AG09319 (cell line): ENCODE measurements at places on chromosomes 3 and 15.
A peak's percentile ranks its signal among the peaks of the same experiment; 100 is the strongest.

GRCh38 chr3:30760040-30760695 is 134.3 kb downstream of the GADL1 start:
- no peak for DNase-seq

DNA sequence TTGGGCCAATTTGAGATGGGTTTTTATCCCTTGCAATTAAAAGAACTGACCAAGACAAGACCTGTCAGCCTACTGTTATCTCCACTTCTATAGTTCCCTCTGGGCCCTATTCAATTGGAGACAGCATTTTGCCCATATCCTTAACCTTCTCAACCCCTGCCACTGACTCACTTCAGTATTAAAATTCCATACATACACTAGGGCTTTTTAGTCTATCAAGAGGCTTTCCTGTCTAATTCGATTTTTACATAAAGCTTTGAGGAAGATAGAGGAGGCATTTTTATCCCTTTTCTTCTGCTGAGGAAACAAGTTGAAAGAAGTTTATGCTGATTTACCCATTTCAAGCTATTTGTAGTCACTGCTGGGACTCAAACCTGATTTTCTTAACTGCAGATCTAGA is 51.1 kb downstream of the GTF2E1 start:
- DNase-seq = no peak

DNA sequence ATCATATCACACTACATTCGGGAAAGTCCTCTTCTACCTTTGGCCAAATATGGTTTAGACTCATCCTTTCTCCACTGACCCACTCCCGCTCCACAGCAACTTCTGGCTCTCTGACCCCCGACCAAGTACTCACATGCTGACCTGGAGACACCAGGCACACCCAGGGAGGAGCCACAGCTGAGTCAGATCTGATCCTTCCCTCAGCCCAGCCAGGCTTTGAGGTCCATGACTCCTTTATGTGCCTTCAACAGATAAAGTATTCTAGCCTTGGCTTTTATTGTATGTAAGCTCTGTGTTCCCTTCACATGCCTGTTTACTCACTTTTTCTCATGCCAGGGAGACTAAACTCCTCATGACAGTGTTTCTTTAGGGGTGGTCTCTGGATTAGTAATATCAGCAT is 166.9 kb upstream of the UMPS start:
- no peak for DNase-seq

- DNase-seq = peak; percentile 35
Measured at GRCh38 chr15:38758043-38758442, 193.4 kb upstream of the RASGRP1 start.

- DNase-seq = no peak
Measured at GRCh38 chr3:73411993-73412392, 212.7 kb downstream of the PDZRN3 start.
